ENCODE measurements at places on chromosomes 6 and 20. TPM values are rescaled to one million over a fixed set of nuclear protein-coding genes. Genes with fewer than 3 reads are reported as not detected.

GLP1R gene
- total RNA-seq, result not detected

MYBL2 gene
- total RNA-seq, result 191 TPM

MUC21 gene
- not detected for total RNA-seq

GRCh38 chr20:920311-920710, 4.2 kb upstream of the ANGPT4 start:
- no peak for DNase-seq

DNA sequence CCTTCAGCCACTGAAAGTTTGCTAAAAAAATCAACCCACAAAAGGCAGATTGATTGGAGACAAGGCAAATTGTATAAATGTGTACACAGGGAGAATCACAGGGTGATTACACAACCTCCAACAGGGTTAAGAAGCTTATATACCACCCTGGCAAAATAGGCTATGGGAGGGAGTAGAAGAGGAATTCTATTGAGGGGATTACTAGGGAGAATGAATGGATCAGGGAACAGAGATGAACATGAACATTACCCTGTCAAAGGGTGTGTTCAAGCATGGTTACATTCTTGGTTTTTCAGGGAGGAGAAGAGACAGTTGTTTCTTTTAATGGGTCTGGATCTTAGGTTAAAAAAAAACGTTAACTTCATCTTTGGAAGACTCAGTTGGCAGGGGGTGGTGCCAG, 5.1 kb upstream of the MRS2 start:
- no peak for DNase-seq

- no peak for DNase-seq
Observed at GRCh38 chr6:53236241-53236640, 87.6 kb upstream of the GCM1 start.

DNA sequence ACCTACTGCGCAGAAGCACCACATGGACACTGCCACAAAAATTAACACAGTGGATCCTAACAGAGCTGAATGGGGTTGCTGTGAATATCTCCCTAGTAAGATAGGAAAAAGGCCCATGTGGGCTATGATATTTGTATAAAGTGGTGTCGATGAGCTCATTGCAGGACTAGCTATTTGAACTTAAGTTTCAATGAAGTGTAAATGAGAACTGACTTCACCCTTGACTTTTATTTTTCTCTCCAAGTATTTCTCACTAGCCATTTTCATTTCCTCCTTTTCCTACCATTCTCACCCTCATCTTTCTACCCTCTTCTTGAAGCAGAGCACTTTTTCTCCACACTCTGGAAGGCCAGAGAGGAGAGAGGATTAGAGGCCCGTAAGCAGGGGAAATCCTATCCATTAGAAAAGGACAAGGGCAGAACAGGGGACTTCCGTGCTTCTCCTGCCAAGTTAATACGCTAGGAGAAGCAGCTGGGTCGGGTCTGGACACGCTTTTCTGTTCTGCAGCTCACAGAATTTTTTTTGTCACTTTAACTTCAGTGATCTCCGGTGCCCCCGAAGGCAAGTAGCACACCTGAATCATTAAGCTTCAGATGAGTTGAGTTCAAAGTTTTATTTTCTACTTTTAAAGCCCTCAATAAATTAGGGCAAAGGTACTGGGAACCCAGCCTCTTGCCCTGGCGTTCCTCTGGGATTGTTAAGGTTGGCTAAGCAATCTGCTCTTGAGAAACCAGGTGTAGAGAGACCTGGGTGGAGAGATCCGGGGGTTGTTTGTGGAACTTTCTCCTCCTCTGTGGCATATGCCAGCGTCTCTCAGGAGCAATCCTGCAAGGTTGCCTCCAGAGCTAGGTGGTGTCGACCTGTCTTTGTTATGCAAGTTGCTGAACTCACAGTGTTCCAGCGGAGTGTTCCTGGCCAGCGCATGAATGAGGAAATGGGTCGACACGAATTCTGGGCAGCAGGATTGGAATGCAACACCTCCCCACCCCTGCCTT, 56.2 kb upstream of the ARID1B start:
- peak; percentile 44 for DNase-seq

GRCh38 chr6:36757206-36757605, 59.6 kb downstream of the RAB44 start:
- no peak for DNase-seq

Data from SJCRH30 (cell line).